ENCODE measurements at places on chromosomes 5 and 9.

- DNase-seq: no peak
These were observed 77.2 kb upstream of the TARS1 start for GRCh38 chr5:33363537-33363936.

DNA sequence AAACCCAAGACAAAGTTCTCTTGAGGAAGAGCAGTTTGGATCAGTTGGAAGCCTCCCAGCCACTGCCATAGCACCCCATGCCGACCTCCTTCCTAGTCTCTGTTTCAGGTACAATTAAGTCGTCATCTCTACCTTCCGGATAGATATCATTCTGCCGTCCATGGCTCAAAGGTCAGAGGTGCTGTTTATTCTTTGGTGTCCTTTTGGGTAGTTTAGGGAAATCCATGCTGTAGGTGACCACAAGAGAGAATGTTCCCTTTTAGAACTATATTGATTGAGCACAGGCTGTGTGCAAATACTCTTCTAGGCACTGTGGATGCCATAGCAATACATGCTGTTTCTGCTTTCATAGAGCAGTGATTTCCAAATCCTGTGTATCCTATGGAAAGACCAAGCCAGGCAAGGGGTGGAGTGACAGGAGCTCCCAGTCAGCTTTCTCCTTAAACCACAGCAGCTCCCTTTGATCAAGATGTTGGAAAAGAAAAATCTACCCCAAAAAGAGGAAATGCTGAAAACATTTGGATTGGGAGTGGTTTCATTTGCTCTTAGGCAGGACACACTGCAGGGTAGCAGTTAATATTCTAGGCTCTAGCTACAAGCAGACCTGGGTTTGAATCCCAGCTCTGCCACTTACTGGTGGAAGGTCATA is 127.9 kb downstream of the PALM2AKAP2 start:
- DNase-seq: no peak

DNA sequence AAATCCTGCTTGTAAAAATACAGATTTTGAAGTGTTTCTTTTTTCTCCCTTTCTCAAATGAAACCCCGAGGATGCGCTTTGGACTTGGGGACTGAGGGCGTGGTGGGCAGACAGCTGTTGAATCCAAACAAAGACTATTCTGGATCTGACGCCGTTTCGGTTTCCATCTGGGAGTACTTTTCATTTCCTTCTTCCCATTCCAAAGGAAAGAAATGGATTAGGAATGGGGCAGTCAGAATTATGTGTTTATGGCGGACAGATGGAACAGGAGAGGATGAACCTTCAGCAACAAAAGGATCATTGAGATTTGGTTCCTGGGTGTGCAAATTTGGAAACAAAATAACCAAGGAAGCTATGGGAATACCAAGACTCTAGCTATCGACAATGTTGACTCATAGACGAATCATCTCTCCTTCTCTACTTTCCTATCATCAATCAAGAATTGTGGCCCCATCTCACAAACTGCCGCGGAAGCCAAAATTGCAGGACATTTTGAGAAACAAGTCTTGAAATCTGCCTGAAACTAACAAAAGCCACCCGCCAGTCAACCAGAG is 300.6 kb downstream of the PARP8 start:
- DNase-seq: no peak

DNA sequence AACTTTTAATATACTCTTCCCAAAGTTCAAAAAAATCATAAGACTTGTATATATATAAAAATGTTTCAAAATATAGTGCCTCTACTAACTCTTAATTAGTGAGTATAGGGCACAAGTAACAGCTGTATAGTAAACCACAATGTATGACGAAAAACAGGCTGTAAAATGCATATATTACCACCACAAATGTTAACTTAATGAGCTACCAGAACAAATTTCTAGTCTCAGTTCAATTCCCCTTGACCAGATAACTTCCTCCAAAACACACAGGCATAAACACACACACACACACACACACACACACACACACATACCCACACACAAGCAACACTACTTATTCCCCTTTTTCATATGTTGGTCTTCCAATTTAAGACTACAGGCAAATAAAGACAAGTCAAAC is 78.8 kb downstream of the FBXL17 start:
- DNase-seq: no peak

GRCh38 chr5:30600892-30601291 is 592.6 kb upstream of the CDH6 start:
- DNase-seq: no peak

DNA sequence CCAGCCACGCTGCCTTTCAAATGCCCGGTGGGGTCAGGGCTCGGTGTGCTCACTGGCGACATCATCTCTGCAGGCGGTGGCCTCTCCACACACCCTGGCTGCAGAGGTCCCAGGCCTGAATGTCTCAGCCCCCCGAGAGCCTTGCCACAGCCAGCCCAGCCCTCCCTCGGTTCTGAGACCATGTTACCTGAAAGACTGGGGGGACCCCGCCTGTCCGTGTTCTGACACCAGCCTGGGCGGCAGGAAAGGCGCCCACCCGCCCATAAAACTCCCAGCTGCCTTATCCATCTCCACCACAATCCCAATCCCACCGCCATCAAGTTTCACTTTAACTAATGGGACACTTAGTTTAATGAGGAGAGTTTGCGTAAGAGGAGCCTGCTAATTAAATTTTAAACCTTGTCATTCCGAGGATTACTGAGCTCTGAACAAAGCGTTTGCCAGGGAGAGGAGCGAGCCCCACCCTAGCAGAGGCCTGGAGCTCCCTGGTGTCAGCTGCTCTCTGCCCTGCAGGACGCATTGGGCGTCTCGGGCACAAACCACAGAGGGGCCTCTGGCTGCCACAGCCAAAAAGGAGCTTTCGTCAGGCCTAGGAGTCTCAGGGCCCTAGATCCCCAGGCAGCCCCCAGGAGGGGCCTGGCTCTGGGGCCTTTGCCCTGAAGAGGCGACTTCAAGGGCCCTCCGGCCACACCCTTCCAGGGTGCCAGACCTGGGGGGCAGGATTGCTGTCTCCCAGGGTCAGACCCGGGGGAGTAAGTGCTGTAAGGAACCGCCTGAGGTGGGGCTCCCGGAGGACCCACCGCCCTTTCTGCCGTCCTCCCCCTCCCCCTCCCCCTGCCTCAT is 15.3 kb downstream of the LHX3 start:
- DNase-seq: no peak

- peak; percentile 100 for DNase-seq
These were observed at the start of gene TLE4 for GRCh38 chr9:79571309-79572031. Gene TLE4, plus strand, starts transcription at chr9:79571965. Its CDS starts 826 bp downstream, at chr9:79572791.

DNA sequence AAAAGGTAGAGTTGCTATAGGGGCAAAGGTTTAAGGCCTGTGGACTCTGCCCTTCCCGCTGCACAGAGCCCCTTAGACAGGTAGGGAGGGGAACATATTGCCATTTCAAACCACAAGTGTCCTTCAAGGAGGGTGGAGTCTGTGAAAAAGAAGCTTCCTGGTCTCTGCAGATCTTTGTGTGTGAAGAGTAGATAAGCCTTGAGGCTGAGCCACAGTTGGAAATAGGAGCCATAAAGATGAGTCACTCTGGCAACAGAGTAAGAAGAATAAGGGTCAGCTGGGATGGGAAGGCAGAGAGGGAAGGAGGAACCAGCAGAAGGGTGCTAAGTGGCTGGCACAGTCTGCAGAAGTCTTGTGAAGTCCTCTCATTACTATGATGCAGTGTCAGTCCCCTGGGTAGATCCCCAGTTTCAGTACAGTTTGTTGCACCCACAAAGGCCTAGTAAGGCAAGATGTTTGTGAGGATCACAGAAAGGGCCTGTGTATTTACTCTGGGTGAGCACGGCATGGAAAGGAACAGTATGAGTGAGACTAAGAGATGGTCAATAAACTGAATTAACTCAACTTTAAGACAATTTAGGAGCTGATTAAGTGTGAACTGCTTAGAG is 18.1 kb downstream of the GRXCR2 start:
- no peak for DNase-seq

GRCh38 chr9:110926828-110927487 is 111.3 kb downstream of the LPAR1 start:
- DNase-seq: no peak

DNA sequence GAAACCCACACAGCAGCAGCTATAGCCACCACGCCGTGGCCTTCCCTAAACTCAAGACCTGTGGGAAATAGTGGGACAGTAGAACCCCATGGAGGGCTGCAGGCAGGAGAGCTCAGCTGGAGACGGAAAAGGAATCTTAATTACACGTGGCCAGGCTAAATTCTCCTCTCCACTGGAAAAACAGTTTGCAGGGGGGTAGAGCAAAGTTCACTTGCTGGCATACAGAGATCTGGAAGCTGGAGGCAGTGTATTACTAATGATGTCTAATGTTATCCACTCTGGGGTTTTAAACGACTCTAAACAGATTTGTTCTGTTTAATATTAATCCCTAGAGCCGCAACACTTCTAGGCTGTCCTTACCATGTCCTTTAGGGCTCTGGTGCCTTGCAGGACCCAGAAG is 257.1 kb downstream of the SAXO1 start:
- DNase-seq: no peak

DNA sequence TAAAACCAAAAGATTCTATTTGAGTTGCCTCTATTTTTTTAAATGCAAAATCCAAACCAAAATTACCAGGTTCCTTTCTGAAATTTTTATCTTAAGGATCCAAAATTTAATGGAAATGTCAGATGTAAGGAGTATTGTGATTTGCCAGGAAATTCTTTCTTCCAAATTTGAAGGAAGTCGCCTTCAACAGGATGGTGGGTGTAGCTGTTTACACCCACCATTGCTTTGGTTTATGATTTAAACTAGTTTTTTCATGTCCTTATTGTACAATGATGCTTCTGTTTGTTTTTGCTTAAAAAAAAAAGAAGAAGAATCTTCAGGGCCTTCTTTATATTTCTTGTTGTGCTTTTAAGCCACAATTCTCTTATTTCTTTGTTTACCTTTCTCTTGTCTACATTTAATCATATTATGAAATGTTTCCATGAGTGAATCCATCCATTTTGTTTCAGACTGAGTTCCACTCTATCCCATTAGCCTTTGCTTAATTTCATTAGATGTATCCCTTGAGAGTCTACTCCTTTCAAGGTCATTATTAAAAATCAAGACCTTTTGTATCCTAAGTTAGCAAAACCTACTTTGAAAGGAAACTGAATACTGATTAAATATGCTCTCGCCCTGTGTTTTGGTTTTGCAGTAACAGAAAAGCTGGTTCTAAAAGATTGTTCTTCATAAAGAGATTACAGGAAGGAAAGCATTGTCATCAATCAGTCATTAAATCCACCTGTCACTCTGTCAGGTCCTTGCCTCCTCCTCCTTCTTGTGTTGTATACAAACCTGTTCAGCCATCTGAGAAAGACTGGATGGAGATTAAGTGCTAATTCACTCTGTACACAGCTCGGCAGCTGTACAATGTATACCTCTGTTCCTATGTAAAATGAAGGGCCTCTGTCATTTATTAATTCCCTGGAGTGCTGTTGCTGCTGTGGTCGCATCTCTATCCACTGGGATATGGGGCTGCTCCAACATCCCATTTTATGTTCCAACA is 45.5 kb upstream of the SLC2A8 start:
- no peak for DNase-seq

GRCh38 chr5:123036391-123037103 is at the start of gene PPIC:
Gene PPIC, minus strand, starts transcription at chr5:123036725. Its CDS starts 100 bp downstream, at chr5:123036625.
- no peak for DNase-seq

GRCh38 chr5:6358434-6358820 is 19.9 kb downstream of the MED10 start:
- DNase-seq: no peak

- DNase-seq: no peak
These were observed 952.8 kb upstream of the EDIL3 start for GRCh38 chr5:85337435-85337834.

DNA sequence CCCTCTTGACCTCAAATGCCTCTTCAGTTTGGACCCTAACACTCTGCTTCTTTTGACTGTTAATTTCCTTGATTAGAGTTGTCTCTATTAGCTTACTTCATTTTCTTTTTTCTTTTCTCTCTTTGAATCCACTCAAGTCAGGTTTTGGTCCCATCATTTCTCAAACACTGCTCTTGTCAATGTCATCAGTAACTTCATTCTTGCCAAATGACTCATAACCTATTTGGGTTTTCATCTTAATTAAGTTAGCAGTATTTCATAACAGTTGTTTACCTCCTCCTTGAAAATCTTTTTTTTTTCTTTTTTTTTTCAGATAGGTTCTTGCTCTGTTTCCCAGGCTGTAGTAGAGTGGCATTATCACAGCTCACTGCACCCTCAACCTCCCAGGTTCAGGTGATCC is 119.6 kb downstream of the PARP8 start:
- no peak for DNase-seq

DNA sequence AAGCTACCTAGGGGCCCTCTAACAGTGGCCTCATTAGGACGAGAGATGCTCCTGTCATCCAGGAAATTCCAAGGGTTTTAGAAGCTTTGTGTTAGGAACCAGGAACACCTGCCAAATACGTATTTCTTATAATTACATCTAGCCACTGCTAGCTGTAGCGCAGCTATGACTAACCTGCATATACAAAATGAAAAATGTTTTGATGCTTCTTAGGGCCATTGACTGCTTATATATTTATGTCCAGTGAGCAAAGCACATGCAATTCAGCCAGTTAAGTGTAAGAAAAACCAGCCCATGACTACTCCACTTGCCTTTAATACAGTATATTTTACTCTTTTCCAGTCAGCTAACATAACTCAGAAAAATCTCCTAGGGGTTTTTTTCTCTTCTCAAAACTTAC is 143.3 kb downstream of the TRPM3 start:
- no peak for DNase-seq

DNA sequence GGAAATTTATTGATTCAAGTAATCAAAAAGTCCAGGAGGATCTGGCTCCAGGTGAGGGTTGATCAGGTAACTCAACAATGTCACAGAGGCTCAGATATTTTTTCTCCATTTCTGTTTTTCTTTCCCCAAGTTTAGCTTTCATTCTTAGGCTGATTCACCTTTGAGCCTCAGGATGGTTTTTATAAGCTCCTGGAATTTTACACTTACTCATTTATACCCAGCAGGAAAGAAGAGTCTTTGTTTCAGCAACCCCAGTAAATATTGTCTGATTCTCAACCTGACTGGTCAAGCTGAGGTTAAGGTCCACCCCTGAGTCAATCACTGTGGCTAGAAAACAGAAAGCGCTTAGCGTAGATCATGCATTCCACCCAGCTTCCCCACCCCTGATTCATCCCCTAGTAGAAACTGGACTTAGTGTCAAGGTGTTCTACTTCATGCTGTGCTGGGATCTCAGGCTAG is 500.6 kb downstream of the KIF4B start:
- DNase-seq: no peak

- DNase-seq: no peak
These were observed 87.4 kb downstream of the SGCD start for GRCh38 chr5:156414391-156414790.

- DNase-seq: no peak
These were observed 132.8 kb downstream of the RASEF start for GRCh38 chr9:82930116-82930515.

Data from stimulated activated CD8-positive, alpha-beta memory T cell treated with anti-CD3 and anti-CD28 coated beads, Interleukin-12 subunit alpha, Interleukin-12 subunit beta, amount 100 ng/mL, for 1 hour (primary cell).